ENCODE measurements at places on chromosomes 12 and 14.

DNA sequence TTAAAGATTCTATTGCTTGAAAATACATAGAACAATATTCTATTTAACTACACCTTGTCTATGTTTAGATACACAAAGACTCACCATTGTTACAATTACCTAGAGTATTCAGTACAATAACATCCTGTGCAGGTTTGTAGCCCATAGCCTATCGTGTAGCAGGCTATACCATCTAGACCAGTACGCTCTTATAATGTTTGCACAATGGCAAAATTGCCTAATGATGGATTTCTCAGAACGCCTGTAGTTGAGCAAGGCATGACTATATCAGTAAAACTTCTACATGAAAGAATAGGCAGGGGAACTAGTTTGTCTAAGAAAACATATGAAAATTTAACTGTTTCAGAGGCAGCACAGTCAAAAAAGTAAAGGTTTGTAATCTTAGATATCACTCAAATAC, 375.9 kb downstream of the DAD1 start:
- DNase-seq, result no peak

GRCh38 chr12:52527121-52527800, 7.1 kb upstream of the KRT5 start:
- DNase-seq, result no peak

- no peak for DNase-seq
Measured at GRCh38 chr12:81000831-81001230, 63.1 kb upstream of the LIN7A start.

- no peak for DNase-seq
Measured at GRCh38 chr12:5864301-5864700, 80.8 kb downstream of the ANO2 start.

DNA sequence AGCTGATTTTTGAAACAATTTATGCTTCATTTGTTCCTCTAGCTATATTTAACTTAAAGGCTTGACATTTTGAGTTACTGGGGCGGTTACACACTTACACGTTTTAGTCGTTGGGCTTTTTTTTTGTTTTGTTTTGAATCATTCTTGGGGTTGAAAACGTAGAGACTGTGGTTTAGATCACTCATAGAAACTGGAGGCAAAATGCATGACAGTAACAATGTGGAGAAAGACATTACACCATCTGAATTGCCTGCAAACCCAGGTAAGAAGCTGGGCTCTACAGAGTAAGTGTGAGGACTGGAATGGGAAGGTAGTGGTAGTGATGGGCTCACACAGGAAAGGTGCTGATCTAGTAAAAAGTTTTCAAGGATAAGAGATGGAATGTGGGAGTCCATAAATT, at the start of gene CLEC2D:
TSS of gene CLEC2D (plus strand) at position 180 of the 400 bp plus-strand sequence. CDS start at position 202, 22 bp downstream.
- DNase-seq, result no peak

GRCh38 chr12:6970096-6970527, 352 bp downstream of the PHB2 start:
- no peak for DNase-seq
